Activated CD4-positive, CD25-positive, alpha-beta regulatory T cell (primary cell): ENCODE measurements at places on chromosomes 5 and 9.

DNA sequence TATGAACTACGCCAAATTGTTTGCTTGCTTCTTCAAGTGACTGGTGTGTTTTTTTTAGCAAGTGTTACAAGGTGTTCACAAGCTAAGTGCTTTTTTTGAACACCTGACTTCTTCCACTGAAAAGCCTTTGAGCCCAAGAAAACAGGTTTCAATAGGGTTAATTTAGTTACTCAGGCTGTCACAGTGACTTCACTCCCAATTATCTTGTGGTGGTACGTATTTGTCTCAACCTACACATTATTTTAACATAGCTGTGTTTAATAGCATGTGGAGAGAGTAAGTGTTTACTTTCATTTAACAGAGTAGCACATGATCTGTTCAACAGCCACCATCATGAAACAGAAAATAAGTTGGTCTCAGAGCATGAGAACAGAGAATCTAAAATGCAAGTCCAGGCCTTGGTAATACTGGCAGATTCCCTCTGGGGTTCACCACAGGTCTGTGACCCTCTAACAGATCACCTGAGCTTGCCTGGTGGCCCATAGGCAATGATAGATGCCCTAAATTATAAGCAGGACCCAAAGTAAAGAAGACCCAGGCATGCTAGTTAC, 267.7 kb upstream of the SMARCA2 start:
- DNase-seq = no peak

DNA sequence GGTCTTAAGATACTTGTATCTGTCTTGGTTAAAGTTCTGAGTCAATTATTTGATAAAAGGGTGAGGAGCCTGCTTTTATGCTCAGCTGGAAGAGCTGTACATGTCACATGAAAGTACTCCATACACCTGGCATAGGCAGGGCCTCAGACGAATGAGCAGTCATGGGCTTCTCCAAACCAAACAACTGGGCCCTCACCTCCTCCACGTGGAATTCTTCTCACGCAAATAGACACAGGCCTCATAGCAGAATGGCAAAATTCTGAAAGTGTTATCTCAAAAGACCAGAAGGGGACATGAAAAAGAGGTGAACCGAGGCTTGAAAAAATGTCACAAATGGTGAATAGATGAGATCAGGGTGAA, 48.6 kb downstream of the FAM240B start:
- no peak for DNase-seq

DNA sequence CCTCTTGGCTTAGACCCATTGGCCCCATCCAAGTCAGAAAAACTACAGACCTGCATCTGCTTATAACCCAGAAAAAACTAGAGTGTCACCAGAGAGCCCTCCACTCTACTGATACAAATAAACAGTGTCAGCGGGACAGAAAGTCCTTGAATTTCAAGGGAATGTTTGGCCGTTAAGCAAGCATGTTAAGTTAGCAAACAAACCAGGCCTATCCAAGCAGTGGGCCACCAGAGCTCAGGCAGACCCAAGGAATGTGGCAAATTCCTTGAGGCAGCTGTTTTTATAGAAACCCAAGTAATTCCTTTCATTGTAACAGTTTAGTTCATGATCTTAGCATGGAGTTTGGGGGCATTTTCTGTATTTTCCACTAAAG, 70.9 kb downstream of the PRLR start:
- no peak for DNase-seq

DNA sequence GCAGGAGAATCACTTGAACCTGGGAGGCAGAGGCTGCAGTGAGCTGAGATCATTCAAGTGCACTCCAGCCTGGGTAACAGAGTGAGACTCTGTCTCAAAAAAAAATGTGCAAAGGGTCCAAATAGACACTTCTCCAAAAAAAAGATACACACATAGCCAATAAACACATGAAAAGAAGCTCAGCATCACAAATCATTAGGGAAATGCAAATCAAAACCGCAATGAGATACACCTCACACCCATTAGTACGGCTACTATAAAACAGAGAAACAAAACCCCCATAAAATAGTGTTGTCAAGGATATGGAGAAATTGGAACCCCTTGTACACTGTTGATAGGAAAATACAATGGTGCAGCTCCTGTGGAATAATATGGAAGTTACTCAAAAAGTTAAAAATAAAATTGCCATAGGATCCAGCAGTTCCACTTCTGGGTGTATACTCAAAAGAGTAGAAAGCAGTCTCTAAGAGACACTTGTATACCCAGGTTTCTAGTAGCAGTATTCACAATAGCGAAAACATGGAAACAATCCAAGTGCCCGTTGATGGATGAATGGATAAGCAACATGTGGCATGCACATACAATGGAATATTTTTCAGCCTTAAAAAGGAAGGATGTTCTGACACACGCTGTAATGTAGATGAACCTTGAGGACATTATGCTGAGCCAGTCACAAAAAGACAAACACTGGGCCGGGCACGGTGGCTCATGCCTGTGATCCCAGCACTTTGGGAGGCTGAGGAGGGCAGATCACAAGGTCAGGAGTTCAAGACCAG, 57.2 kb upstream of the PPARGC1B start:
- no peak for DNase-seq

GRCh38 chr5:9387879-9388278, 158.0 kb downstream of the SEMA5A start:
- DNase-seq = no peak

GRCh38 chr9:135170535-135170934, 83.1 kb downstream of the OLFM1 start:
- no peak for DNase-seq

DNA sequence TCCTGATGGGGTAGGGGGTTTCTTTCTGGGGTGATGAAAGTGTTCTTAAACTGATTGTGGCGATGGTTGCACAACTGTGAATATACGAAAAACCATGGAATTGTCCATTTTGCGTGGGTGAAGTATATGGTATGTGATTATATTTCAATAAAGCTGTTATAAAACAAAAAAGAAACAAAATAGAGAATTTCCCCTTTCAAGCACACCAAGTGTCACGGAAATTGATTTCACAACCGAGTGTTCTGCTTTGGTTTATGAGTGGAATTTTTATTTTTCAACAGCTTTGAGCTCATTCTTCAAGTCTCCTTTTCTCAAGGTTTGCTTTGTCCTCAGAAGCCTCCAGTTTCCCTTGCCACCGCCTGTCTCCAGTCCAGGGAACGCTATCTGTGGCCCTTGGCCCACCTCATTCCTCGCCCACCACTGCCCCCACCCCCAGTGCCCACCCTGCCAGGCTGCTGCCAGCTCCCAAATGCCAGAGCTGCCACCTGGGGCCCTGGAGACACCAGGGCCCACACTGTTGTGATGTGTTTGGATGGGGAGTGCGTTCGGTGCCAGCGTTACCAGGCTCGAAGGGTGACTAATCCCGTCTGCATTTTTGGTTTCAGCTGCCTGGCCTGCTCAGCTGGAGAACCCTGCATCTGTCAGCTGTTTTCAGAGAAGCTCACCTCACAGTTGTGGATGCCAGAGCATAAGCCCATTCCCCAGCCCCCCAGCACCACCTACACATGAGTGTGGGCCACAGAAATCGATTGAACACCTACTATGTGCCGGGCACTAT, 30.4 kb downstream of the DUSP1 start:
- DNase-seq = no peak

- DNase-seq = no peak
Observed at GRCh38 chr9:116760636-116761035, 73.5 kb downstream of the TRIM32 start.
